ENCODE measurements at places on chromosomes 7 and 10. TPM values are rescaled to one million over a fixed set of nuclear protein-coding genes. Genes with fewer than 3 reads are reported as not detected.

The UPK3BL1 gene
- total RNA-seq = 49.2 TPM

The ADRA2A gene
- not detected for total RNA-seq

The PRSS37 gene
- total RNA-seq = not detected

The RNF32 gene
- 0.85 TPM for total RNA-seq

The RAB19 gene
- total RNA-seq = 3.0 TPM

The STAMBPL1 gene
- total RNA-seq = 53.0 TPM

The FOXK1 gene
- 56.9 TPM for total RNA-seq

DNA sequence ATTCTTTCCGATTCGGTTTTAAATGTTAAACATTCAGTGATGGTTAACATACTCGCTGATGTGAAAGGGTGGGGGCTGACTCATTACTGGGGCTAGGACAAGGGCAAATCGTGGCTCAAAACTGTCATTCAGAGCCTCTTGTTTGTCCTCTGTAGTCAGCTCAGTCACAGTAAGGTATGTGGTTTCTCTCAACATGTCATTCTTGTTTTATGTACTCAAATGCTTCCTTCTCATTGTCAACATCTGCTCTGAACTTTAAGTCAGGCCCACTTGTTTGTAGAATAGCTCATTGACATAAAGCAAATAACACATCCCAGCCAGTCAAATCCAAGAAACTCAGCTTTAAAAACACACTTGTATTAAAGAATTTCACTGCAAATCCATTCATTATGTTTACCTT is 7.3 kb downstream of the SLC16A9 start:
- no peak for DNase-seq

GRCh38 chr7:133530682-133531081 is 277.8 kb downstream of the EXOC4 start:
- no peak for DNase-seq

DNA sequence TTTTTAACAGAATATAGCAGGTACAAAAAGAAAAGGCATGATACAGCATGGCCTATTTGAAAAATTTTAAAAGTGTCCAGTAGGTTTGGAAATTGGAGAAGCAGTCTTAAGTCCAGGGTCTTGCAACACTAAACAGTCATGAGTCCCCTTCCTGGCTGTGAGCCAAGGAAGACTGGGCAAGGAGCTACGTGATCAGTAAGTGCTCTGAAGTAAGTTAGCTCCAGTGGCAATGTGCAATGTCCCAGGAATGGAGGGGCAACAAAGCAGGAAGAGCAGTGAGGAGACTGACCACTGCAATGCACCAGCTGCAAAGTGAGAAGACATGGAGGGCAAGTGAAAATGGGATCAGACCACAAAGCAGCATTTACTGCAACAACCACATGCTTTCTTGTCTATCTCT is 72.9 kb upstream of the GRID1 start:
- no peak for DNase-seq

DNA sequence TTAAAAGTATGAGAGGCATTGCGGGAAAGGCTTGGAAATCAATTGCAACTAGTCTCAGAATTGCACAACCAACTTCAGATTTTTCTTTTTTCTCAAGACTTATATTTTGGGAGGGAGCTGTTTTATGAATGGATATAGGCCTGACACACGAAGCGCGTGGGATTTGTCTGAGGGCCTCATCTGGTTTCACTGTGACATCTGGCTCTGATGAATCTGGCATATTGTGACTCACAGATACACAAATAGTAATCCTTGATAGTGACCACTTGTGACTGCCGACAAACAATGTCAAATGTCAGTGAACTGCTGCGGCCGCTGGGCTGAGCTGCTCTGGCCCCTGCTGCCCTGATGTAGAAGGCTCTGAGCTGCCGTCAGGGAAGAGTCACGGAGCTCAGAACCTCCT is 655.1 kb downstream of the INHBA start:
- no peak for DNase-seq

GRCh38 chr7:83038787-83039186 is 123.9 kb downstream of the PCLO start:
- no peak for DNase-seq

DNA sequence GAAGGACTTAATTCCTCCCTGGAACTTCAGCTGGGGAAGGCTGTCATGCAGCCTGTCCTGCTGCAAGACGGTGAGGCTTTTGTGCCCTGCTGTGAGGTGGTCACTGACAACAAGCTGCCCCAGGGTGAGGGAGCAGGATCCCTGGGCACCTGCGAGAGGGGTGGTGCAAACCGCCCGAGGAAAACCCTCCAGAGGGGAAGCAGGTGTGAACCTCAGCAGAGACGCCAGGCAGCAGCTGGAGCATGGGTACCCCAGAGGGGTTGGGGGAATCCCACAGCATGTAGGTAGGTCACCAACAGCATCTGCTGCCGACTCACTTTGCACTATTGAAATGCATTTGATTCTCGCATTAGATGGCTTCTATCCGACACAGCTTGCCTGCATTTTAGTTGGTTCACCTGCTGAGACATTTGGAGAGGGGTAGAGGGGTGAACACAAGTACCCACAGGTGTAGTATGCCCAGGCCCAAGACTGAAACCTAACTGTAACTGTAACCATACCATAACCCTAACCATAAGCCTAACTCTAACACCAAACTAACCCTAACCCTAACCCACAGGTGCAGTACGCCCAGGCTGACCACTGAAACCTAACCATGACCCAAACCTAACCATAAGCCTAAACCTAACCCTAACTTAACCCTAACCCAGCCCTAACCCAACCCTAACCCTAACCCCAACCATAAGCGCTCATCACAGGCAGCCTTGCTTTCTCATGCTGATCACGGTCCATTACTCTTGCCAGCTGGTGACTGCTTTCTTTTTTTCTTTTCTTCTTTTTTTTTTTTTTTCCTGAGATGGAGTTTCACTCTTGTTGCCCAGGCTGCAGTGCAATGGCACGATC is 85.9 kb downstream of the ELFN1 start:
- DNase-seq = no peak

GRCh38 chr7:98879198-98879978 is 1.1 kb downstream of the TRRAP start:
- peak; percentile 78 for DNase-seq

GRCh38 chr7:2157473-2158279 is 75.1 kb downstream of the MAD1L1 start:
- no peak for DNase-seq

DNA sequence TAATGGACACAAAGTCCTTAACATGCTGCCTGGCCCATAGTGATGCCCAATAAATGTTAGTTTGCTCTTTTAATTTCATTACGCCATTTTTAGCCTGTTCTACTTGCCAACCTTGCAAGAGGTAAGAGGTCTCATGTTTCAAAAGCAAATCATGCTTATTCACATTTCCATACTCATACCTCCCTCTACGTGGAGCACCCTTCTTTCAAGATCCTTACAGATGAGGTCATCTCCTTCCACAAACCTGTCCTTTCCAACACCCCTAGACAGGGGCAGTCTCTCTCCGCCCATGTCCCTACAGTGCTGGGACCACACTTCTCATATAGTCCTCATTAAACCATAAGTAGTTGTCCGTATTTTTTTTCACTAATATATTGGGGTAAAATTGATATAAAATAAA is 271.3 kb downstream of the FGFR2 start:
- DNase-seq = no peak

Measured in naive thymus-derived CD4-positive, alpha-beta T cell (primary cell).